DMS79 treated with DMSO at 0.1 percent for 48 hours (cell line): ENCODE measurements at places on chromosomes 7 and 10.

DNA sequence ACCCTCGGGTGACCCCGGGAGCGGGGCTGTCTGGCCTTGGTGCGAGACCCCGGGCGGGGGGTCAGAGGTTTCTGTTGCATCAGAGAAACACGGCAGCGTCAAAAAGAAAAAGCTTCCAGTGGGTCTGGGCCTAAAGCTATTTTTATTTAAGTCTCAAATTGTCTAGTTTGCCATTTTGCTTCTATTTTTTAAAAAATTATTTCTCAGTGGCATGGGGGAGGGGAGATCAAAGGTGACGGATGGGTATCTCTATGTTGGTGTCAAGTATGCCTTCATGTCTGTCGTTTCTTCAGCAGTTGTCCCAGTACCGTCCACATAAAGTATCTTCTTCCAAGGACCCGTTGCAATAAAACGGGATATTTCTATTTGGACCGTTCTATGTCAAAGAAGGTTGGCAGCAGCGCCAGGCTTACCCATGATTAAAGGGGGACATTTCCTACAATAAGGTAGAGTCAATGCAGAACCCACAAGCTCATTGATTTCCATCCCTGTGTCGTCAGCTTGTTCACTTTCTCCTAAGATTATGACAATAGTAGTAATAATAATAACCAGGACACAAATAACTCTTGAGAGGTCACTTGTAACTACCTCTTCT is 26.0 kb upstream of the VAX1 start:
- no peak for DNase-seq

- DNase-seq: no peak
Observed at GRCh38 chr10:117590101-117590875, 47.7 kb downstream of the EMX2 start.

DNA sequence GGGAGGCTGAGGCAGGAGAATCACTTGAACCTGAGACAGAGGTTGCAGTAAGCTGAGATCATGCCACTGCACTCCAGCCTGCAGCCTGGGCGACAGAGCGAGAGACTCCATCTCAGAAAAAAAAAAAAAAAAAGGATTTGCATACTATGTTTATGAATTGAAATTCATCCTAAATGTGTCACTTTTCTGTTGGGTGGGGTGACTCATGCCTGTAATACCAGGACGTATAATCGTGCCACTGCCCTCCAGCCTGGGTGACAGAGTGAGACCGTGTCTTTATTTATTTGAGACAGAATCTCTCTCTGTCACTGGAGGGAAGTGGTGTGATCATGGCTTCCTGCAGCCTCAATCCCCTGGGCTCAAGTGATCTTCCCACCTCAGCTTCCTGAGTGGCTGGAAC is 5.8 kb downstream of the ZNF212 start:
- DNase-seq: no peak

GRCh38 chr7:57416601-57417358 is 33.2 kb upstream of the ZNF716 start:
- DNase-seq: no peak

DNA sequence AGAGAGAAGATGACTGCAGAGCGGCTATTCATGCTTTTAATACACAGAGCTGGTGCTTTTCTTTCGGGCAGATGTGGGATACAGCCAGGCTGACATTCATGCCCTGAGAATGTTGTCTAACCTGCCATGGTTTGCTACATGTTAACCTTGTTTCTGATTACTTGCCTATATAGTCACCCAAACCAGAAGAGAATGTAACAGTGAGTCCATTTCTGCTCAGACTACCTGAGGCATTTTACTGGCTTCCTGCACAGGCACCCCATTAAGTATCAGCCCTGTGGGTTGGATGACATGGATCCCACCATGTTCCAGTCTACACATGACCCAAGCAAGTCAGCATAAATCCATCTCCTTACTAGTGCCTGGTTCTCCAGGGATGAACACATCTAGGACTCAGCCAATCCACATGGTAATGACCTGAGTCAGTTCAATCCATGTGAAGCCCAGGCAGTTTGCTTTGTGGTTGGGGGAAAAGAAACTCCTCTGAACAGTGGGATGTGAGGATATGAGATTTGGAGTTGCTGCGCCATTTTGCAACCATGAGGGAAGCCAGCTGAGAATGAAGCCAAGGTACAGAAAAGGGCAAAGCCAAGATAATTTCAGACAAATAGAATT is 55.7 kb upstream of the MKX start:
- no peak for DNase-seq

- no peak for DNase-seq
Observed at GRCh38 chr7:28165261-28165660, 15.3 kb downstream of the JAZF1 start.

DNA sequence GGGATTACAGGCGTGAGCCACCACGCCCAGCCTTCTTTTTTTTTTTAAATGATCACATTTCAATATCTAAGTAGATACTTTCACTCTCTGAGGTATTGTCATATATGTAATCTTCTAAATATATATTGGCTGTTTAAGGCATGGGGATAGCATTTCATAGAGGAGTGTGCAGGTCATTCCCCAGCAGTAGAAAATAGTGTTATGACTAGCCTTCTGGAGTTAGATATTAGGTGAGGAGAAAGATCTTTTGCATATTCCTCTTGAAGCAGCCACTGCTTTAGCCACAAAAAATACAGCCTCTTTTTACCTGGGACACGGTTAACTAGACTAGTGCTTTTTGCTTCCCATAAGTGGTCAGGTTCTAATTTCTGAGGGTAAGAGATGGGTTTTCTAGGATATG is 28.9 kb downstream of the ADD3 start:
- DNase-seq: no peak

- DNase-seq: no peak
Observed at GRCh38 chr10:92689663-92690210, at the start of gene HHEX. Gene HHEX, plus strand, starts transcription at chr10:92689955. Its CDS starts 32 bp downstream, at chr10:92689987.

DNA sequence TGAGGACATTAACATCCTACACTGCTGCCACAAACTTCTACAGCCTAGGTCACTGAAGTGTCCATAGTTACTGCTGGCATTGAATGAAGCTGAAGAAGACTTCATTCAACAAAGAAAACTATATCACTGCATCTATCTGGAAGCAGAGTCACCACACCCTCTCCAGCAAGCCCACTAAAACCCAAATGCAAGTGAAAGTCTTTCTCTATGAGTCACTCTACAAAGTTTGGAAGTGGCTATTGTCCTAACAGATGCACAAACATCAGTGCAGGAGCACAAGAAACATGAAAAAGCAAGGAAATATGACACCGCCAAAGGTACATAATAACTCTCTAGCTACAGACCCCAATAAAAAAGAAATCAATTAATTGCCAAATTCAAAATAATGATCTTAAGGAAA is 43.5 kb upstream of the CAMK2B start:
- no peak for DNase-seq

DNA sequence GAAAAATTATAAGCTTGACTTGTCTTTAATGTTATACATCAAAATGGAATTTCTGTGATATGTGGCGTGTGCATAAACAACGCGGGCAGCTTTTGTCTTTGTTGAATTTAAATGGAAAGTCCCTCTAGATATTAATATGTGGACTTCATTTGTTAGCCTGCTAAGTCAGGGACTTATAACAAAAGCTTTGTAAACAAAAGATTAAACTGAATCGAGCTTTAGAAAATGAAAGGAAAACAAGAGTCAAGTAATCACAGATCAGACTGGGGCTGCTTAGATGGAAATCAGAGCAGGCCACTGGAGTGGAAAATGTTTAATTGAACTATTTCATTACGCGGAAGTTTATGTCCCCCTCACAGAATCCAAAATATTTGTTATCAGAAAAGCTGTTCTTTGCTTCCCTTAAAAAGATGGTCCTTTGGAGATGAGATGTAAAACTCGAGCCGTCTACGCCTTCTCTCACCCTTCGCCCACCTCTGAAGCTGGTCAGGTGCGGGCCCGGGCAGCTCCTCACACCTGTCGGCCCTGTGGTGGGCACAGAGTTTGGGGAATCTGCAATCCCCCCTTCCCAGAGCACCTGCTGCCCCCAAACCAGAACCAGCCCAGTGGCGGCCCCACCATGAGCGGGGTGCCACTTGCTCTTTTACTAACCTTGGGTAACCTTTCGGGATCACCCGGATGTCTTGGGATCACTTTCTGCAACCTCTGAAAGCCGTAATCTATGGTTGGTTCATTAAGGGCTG is 116.2 kb downstream of the EBF3 start:
- DNase-seq: no peak

DNA sequence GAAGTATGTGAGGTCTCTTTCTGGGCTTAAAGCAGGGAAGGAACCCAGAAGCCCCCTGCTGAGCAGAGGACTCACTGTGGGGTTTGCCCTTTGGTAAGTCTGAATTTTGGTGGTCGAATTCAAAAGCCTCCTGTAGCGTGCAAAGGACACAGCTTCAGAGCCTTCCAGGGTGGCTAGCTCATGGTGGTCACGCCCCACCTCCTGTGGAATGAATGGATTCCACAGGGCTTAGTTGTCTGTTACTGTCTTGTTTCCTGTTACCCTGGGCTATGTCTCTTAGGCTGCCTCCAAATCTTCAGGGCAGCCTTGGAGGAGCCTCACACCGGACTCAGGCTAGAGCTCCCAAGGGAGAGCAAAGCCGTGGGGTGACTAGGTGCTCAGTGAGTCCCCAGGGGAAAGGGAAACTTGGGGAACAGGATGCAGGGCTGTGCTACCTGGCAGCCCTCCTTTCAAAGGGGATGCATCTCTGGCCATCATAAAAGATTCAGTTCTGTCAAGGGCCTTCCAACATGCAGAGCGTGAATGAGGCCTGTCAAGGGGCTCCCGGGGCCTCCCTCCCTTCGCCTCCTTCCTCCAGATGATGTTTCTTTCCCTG is 211.7 kb downstream of the CCSER2 start:
- no peak for DNase-seq

- no peak for DNase-seq
Observed at GRCh38 chr10:46001187-46001756, 29.0 kb downstream of the TIMM23 start.

DNA sequence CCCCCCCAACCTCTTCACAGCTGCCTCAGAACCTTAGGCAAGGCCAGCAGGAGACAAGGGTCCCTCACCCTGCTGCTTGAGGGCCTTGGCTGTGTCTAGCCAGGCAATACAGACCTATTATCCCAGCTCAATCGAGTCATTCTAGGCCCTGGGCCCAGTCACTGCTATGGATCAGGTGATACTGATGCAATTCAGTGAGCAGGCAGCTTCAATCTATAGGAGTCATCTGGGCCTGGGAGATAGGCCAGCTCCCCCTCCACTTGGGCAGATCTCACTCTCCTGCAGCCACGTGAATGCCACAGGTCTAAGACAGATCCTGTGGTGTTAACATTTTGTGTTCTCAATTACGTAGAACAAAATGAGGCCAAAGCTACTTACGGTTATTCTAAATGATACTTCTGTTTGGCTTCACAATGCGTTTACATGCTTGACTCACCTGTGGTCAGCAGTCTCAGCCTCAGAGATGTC is 68.0 kb upstream of the LRRC4 start:
- peak; percentile 23 for DNase-seq

DNA sequence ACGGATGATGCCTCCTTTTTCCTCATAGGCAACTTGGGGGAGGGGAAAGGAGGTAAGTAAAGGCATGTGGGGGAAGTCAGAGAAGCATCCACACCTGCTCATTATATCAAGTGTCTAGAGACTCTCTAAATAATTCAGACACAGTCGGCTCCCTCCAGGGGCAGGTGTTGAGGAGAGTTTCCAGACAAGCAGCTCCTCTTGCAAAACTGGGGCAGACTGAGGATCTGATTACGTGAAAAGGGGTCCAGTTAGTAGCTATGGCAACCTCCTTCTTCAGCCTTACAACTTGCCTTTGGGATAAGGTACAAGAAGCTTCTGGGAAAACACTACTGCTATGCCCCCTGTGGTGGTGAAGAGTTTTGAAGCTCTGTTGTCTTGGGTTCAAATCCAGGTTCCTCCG is 39.0 kb upstream of the SORBS1 start:
- no peak for DNase-seq

DNA sequence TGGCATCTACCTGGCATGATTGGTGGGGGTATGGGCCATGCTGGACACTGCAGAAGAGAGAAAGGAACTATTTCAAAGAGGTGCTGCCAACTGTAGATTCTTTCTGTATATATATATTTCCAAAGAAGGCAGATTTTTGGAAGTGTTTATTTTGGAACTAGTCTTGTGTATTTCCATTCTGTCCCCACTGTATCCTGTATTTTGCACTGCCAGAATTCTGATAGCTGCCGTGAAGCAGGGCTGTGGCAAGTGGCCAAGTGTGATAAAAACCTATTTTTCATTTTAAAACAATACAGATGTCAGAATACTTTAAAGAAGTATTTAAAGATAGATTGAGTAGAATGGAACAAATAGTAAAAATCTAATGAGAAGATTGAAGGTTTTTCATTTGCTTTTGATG is 17.1 kb downstream of the MCU start:
- no peak for DNase-seq

DNA sequence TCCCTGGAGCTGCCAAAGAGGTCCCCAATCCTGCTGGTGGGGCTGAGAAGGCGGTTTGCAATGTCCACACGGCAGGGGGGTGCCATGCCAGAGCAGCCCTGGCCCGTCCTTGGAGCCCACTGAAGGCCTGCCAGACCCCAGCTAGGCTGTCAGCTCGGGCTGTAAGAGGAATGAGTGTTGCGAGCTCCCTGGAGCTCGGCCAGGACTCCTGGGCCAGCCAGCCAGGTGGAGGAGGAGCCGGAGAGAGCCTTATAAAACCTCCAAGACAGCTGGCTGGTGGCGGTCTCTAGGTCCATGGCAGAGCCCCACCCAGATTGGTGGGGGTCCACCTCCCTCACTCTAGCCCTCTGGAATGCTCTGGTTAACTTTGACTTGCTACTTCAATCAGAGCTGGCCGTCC is 55.1 kb upstream of the CALN1 start:
- no peak for DNase-seq

DNA sequence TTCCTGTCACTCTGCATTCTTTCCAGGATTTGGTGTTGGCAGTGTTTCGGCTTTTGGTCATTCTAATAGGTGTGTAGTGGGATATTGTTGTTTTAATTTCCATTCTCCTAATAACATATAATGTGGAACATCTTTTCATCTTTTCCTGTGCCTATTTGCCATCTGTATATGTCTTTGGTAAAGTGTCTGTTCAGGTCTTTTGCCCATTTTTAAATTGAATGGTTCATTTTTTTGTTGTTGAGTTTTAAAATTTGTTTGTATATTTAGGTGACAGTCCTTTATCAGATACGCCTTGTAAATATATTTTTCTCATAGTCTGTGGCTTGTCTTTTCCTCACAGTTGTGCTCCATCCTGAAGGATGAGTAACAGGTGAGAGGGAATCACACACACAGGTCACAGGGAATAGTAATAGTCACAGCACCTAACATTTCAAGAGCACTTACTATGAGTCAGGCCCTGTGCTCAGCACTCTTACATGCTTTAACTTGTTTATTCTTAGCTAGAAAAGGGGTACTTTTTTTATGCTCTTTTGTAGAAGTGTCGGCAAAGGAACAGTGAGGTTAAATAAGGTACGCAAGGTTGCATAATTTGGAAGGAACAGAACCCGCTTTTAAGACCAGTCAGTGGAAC is 117.1 kb upstream of the GATA3 start:
- DNase-seq: peak; percentile 19

DNA sequence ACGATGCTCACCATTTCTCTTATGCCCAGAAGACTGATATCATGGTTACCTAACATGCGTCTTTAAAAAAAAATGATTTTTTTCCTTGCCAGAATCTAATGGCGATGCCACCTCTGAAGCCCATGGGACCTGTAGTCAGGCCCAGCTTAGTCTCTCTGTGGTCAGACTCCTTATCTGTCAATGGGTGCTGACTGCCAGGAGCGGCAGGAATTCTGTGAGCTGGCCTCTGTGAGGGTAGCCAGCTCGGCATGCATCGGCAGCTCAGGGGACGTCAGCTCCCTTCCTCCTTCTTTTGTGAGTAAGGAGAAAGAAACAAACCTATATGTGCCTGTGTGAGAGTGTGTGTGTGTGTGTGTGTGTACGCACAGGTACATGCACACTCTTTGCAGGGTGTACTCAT is 49.9 kb upstream of the ZRANB1 start:
- DNase-seq: no peak
